Stimulated activated CD8-positive, alpha-beta memory T cell treated with anti-CD3 and anti-CD28 coated beads, Interleukin-2, amount 100 ng/mL, for 1 hour (primary cell): ENCODE measurements at places on chromosomes 5 and 9.

GRCh38 chr5:4189317-4189716, 593.7 kb downstream of the IRX1 start:
- DNase-seq = no peak

GRCh38 chr9:104960662-104961061, 32.7 kb upstream of the ABCA1 start:
- no peak for DNase-seq

DNA sequence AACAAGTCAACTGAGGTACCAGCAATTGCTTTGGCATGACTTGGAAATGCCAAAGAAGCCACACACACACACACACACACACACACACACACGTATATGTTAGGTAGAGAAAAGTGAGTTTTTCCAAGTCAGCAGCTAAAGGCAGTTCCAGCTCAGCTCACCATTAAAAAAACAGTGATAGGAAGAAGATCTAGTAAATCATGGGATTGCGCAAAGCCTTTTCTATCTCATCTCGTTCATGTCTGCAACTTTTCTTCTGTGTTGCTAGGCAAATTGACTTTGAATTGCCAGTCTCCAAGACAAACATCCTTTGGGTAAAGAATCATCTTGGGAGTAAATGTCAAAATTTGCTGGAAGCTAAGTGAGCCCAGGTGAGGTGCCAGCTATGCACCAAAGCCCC, 500.1 kb downstream of the ENC1 start:
- DNase-seq = no peak

DNA sequence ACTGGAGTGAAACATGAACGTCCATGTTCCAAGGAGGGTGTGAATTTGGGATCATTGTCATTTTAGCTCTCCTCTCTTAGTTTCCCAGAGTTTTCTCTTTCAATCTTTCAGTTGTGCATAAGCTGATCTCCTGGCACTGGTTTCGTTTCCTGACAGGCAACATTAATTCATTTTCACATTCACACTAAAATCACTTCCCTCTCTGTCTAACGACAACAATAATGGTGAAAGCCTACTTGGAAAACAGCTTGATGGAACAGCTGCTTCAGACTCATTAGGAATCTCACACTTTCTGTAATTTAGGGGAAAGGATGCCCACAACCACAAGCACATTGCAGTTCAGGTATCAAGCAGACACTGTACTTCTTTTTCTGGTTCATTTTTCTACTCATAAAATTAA, 188.6 kb downstream of the TRIM36 start:
- no peak for DNase-seq

DNA sequence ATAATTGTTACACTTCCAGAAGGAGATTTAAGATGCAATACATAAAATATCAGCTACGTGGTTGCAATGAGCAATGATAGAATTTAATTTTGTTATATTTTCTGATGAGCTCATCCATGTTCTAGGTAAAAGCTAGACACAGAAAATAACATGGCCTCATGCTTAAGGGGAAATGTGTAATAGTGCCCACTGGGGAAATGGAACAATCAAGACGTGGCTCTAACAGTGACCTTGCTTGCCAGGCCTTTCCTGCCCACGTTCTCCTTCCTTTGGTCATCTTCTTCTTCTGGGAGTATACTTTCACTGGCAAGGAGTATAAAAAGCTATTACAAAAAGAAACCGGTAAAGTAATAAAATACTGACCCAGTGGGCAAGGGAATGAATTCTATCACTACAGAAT, 116.2 kb upstream of the TMEM161B start:
- DNase-seq = no peak

GRCh38 chr9:106761493-106761892, 101.5 kb upstream of the ZNF462 start:
- DNase-seq = no peak

- no peak for DNase-seq
Measured at GRCh38 chr9:98191671-98192502, 550 bp downstream of the CORO2A start.

DNA sequence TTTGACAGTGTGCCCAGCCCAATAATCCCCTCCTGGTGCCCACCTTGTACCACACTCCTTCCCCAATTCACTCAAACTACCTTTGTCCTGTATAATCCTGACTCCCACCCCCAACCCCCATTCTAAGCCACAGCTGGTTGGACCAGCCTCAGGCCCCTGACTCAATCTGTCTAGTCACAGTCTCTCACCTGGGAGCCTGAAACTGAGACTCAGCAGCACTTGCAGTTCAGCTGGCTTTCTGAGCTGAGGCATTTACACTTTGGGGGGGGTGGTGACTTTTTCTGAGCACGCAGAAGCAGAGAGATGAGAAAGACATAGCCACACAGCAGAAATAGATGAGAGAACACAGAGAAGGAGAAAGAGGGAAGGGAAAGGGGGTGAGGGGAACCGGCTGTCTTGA, 247.3 kb downstream of the MAN2A1 start:
- DNase-seq = no peak

DNA sequence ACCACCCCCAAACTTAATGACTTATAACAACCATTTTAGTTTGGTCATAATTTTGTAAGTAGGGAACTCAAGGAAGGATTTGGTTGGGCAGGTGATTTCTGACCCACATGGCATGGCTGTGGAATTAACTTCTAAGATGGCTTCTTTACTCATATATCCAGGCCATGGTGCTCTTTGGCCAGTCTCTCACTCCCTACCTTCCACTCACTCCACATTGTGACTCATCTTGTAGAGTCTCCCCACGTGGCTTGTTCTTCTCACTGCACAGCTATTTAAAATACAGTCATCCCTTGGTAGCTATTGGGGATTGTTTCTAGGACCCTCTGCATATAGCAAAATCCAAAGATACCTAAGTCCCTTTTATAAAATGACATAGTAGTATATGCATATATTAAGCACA, 76.6 kb upstream of the MAST4 start:
- DNase-seq = no peak

GRCh38 chr5:94707359-94707758, 88.9 kb downstream of the SLF1 start:
- no peak for DNase-seq

- no peak for DNase-seq
Measured at GRCh38 chr5:66238435-66238834, 94.3 kb downstream of the SREK1 start.

DNA sequence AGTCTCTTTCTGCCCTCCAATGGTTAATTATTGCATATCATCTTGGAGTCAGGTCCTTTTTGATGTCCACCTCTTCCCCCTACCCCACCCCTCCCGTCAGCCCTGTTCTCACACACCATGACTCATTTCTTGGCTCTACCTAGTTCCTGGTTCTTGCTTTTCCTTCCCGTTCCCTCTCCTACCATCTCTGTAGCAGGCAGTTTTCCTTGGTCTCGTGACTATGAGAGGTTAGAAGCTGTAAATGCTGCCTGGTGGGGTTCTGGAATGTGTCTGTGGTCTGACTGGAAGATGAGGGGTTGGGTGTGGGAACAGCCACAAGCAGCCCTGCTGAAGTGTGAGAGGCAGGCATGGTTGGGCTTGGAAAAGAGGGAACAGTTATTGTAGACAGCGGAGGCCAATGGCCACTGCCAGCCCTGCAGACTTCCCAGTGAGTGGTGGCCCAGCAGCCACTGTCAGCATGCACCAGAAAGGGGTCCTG, 18.2 kb downstream of the SLC22A5 start:
- DNase-seq = no peak

DNA sequence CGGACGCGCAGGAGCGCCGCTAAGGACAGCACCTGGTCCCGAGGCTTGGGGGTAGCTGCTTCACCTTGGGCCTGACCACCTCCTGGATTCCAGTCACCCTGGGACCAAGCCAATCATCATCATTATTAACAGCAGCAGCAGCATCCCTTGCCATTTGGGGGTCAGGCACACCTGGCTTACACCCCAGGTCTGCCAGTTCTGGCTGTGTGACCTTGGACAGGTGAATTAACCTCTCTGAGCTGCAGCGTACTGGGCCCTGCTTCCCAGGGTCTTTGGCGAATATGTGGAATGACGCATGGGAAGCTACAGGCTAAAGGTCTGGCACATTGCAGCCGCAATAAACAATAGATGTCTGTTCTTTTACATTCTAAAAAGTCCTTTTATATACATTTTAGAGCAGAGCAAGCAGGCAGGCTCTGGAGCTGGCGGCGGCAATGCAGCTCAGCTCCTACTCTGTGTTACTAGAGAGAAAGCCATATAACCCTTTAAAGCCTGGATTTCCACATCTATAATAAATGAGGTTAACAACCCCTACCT, 97.8 kb upstream of the CPLX2 start:
- no peak for DNase-seq

- DNase-seq = no peak
Measured at GRCh38 chr5:148978370-148979082, 84.3 kb downstream of the SH3TC2 start.

GRCh38 chr5:122463221-122463620, 151.2 kb downstream of the SNCAIP start:
- DNase-seq = no peak

DNA sequence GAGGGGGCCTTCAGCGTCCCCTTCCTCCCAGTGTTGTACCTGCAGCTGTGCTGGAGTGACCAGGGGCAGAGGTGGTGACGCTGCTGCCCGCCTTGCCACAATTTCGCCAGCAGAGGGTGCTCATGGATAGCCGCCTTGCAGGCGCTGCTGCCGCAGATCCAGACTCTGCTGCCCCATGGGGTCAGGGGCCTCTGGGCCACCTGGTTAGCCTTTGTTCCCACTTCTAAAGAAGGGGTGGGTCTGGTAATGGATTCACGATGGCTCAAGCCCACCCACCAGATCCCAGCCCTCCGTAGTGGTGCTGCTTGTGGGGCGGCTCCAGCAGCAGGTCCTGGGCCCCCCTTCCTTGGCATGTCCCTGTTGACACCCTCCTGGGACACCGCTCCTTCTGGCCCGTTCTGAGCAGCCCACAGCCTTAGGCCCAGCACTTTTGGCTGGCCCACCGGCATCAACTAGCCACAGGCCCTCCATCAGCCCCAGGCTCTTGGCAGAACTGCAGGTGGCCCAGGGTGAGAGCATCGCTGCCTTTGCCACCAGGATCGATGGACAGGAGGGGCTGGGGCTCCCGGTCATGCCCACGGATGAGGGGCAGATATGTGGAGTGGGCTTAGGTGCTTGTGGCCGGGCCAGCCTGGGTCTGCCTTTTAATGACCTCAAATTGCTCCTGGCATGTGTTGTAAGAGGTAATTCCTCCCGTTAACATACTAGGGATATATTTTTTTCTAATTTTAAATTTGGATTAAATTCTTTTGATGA, 57.2 kb downstream of the COL5A1 start:
- no peak for DNase-seq

- no peak for DNase-seq
Measured at GRCh38 chr5:146344155-146345118, 5.8 kb downstream of the POU4F3 start.

DNA sequence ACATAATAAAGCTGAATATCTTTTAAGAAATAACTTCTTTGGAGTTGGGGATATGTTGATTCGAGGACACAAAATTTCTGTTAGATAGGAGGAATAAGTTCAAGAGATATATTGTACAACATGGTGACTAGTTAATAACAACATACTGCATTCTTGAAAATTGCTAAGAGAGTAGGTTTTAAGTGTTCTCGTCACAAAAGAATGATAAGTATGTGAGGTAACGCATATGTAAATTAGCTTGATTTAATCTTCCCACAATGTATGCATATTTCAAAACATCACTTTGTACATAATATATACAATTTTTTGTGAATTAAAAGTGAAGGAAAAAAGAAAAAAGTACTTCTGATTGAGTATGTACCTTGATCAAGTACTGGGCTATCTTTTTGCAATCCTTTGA, 428.0 kb upstream of the TRPC7 start:
- DNase-seq = no peak

- DNase-seq = no peak
Measured at GRCh38 chr9:21154018-21154608, 12.3 kb downstream of the IFNA21 start.

DNA sequence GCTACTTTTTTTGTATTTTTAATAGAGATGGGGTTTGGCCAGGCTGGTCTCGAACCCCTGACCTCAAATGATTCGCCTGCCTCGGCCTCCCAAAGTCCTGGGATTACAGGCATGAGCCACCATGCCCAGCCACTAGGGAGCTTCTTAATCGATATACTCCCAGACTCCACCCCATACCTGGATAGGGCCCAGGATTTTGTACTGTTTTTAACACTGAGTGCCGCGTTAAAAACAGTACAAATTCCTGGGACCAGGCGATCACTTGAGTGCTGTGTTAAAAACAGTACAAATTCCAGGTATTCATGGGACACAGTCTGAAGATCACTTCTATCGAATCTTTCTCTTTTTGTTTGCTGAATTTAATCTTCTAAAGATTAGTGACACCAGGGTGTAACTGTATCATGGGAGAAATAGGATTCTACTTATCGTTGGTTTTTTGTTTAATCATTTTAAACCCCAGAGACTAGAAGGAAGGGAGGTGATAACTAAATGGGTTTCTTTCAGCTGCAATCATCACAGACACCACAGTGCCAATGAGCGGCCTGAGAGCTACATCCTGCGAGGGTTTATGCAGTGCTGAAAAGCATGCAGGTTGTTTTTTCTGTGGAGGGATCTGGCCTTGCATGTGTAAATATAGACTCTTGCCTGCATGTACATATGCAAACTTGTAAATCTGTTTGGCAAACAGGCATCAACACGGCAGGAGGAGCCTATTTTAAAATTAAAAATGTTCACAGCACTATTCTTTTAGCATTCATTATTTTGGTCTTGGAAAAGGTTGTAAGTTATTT, 303.8 kb upstream of the WWC1 start:
- no peak for DNase-seq

- no peak for DNase-seq
Measured at GRCh38 chr5:43121913-43122484, 1.3 kb downstream of the ZNF131 start.

DNA sequence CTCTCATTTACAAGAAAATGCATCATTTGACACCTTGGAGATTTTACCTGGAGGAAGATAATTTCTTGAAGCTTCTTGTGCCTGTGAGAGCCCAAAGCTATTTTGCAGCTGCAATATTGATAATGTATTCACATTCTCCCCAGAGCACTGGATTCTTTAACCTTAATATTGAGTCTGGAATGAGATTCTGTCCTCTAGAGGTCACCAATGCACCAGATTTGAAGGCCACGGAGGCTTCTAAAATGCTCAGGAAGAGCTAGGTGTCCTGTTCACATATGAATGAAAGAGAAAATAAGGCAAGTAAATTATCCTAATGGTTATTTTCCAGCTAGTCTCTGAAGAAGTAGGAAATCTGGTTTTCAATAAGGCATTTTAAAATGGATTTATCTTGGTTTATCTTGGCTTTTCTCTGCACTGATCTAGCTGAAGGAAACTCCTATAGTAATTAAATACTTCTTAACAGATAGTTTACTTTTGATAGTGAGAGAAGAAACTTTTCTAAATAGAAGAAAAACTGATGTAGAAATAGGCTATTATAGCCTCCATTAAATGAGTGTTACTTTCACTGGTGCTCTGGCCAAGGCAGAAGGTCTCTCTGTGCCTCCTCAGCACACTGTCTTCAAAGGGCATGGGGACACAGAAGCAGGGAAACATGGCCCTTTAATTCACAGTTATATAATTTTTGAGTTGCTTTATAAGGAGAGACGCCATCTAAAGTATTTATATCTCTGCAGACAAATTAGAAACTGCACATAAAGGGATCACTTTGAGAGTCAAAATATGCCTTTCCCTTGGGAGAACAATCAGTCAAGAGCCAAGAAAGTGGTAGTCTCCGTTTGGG, 297.0 kb upstream of the ACTBL2 start:
- no peak for DNase-seq
